ENCODE measurements at places on chromosomes 5 and 9.

GRCh38 chr9:37215381-37215780 lies 95.0 kb downstream of the ZCCHC7 start:
- no peak for DNase-seq

DNA sequence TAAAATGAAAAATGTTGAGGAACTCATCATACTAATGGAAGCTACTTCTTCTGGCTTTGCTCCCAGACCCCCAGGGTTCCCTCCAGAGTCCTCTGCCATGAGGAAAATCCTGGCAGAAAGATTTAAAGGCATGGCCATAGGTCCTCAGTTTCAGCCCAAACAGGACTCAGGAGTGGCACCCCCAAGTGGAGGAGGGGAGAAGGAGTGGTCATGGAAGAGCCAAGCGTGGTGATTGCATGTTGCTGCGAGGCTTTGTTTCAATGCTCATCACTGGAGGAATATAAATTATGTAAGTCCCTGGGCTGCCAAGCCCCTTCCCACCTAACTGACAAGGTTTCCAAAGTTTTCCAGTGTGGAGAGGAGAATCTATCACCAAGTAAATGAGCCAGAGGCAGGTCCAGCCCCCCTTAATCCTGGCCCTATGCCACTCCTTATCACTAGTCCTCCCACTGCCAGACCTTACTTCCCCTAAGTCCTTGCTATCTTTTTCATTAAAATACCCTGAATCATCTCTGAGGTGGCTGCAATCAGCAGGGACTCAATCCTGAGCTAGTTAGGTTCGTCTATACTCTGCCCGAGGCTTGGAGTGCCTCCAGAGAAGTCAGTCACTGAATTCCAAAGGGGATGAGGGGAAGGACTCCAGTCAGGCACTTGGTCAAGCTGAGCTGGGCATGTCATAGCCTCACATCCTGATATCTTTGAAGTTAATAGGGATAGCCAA lies 70.7 kb upstream of the TAF1L start:
- no peak for DNase-seq

- no peak for DNase-seq
Measured at GRCh38 chr9:117523531-117524153, 108.8 kb upstream of the ASTN2 start.

DNA sequence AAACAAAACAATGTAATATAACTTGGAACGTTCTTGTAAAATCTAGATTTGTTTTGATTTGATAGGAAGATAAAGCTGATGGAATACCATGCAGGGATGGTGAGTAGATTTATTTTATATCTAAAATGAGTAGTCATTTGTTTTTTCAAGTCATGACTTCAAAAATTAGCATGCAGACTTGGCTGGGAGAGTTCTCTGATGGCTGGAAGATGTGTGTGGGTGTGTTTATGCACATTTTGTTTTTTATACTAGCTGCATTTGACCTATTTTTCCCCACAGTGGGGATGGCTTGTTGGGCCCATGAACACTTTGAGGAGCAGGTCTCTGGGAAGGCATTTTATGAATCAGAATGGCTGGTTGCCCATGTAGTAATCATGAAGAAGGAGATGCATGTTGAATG lies 109.2 kb downstream of the MTRR start:
- no peak for DNase-seq

- DNase-seq = no peak
Measured at GRCh38 chr9:122097679-122098315, 4.7 kb upstream of the TTLL11 start.

DNA sequence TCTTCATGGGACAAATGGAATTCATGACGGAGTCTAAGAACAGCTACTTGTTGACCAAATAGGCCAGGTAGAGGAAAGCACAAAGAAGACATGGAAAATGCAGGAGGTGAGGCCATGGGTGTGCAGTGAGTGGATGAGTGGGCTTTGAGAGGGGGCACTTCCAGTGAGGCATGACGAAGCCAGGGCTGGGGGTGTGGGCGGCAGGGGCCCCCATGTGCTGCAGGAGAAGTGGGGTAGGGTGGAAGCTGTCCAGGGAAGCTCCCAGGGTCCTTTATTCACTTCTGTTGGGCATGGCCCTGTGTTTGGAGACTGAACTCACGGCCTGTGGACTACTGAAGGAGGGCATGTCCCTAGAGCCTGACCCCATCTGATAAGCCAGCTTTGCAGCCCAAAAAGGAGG lies 127.6 kb upstream of the SLC25A48 start:
- no peak for DNase-seq

DNA sequence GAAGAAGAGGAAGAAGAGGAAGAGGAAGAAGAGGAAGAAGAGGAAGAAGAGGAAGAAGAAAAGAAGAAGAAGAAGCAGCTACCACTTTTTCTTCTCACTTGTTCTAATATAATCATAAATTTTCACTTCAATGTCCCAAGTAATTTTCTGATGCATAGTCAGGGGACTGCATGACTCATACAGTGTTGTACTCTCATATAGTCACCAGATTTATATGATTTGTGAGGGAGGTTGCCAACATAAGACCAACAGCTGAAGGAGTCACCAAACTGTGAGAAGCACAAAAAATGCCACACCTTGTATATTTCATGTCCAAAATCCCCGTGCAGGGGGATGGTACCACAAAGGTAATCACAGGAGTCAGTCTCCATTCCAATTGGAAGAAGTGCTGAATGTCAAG lies 32.7 kb upstream of the DMRTA1 start:
- no peak for DNase-seq
